ENCODE measurements at places on chromosomes 6 and 20.

GRCh38 chr20:41087777-41088176 lies 49.6 kb upstream of the PLCG1 start:
- no peak for DNase-seq

DNA sequence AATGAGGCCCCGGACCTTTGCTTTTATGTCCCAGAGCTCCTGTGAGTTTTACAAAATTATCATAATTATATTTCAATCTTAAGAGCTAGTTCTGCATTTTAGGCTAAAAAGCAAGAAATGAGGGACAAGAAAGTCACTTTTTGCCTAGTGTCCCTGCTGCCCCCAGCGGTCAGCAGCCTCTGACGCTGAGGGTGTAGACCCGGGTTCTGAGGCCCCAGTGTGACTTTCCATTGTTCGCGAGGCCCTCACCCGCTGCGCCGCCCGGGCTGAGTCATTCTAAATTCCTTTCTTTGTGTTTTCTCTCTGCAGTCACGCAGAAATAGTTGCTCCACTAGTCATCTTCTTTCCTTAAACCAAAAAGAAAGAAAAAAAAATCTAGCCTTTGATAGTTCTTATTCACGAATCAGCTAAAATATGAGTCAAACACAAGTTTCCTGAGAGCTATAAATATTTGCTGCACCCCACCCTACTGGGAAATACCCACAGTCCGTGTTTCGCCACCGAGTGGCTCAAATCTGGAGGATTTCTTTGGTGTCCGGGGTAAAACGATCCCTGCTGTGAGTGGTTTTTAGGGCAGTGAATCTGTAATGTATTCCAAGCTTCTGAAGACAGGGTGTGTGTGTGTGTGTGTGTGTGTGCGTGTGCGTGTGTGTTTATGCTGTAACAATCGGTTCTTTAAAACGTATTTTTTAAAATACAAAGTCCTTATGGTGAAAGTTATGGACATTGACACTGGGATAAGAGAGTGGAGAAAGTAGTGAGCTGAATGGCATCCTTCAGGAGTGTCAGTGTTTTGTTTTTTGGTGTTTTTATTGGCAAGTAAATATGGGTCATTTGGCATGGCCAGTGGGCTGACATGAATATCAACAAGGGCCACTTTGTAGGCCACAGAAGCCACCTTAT lies 59.7 kb upstream of the EEF1A1 start:
- peak; percentile 32 for DNase-seq

- no peak for DNase-seq
These were observed 125.0 kb downstream of the NFATC2 start for GRCh38 chr20:51417250-51418136.

- DNase-seq: no peak
These were observed 86.0 kb downstream of the TIAM2 start for GRCh38 chr6:155080881-155081845.

DNA sequence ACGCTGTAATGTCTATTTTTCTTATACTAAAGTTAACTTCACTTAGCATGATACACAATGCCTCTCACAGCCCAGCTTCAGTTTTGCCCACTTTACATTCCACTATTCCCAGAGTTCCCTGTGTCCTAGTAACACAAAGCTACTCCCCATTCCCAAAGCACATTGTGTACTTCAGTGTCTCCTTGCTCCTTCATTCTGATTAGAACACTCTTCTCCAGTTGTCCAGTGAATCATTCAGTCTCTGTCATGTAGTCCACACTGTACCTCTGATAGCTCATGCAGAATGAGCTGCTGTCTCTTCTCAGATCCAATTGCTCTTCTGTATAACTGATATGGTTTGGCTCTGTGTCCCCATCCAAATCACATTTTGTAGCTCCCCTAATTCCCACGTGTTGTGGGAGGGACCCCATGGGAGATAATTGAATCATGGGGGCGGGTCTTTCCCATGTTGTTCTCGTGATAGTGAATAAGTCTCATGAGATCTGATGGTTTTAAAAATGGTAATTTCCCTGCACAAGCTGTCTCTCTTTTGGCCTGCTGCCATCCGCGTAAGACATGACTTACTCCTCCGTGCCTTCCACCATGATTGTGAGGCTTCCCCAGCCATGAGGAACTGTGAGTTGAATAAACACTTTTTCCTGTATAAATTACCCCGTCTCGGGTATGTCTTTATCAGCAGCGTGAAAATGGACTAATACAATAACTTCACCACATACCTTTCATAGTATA lies 2.1 kb upstream of the TMX4 start:
- no peak for DNase-seq

DNA sequence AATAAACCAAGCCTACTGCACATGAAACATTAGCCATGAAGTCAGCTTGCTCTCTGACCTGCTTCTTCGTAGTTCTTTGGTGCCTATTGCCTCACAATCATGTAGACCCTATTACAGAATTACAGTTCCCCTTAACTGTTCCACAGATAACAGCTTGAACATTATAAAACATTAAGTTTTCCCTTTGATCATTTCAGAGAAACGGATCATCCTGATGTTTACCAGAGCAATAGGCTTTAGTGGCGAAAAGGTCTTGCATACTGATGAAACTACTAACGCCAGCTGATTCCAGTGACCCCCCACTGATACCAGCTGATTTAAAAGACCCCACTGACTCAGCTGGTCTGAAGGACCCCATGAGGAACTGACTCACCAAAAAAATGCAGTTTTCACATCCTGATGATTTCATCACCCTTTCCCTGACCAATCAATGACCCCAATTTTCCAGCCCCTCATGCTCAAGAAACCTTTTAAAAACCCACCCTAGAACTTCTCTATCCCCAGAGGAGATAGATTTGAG lies 39.4 kb upstream of the MLIP start:
- no peak for DNase-seq

DNA sequence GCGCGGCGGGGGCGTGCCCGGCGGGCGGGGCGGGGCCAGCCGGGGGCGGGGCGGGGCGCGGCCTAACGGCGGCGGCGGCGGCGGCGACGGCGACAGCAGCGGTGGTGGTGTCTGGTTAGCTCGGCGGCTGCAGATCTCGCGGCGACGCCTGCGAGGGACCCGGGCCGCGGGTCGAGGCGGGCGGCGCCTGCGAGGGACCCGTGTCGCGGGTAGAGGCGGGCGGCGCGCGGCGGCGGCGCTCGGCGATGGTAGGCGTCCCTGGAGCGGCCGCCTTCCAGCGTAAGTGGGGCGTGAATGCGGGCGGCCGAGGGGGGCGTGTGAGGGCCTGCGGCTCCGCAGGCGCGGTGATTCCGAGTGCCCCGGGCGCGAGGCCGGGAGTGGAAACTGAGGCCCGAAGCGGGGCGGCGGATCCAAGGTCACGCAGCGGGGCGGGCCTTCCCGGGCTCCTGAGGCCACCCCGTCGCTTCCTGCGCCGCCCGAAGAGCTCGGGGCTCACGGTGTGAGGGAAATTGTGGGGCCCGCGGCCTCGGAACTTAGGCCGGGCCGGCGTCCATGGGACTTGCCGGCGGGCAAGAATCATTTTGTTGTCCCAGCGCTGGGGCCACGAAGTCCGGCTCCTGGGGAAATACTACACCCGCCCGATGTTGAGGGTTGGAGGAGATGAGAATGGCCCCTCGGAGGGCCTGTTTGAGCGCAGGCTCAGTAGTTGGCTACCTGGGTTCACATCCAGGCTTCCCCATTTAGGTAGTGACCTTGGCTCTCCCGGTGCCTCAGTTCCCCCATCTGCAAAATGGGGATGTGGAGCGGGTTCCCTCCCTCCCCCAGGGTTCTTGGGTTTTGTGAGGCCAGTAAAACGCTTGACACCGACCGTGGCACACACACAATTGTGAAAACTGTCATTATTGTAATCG lies at the start of gene CBFA2T2:
Gene CBFA2T2, plus strand, starts transcription at position 74 of the 911 bp plus-strand sequence. Its CDS starts 172 bp downstream, at position 246.
- DNase-seq: peak; percentile 33

- no peak for DNase-seq
These were observed 34.7 kb upstream of the SLCO4A1 start for GRCh38 chr20:62607366-62608217.

DNA sequence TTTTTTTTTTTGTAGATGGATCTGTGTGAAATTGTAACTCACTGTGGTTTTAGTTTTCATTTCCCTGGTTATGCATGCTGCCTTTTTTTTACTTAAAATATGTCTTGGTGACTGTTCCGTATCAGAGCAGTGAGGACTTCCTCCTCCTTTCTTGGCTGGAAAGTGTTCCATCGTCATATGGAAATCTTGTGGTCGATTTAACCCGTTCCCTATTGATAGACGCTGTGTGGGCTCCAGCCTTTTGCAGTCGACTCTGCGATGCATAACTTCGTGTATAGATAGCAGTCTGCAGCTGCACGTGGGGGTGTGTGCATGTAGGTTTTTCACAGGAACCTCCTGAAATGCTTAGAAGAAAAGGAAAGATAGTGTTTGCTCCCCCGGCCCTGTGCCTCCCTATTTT lies 28.1 kb upstream of the PNPLA1 start:
- DNase-seq: no peak

GRCh38 chr6:109478841-109479624 lies 4.0 kb downstream of the ZBTB24 start:
- no peak for DNase-seq

- no peak for DNase-seq
These were observed 174.9 kb downstream of the HS3ST5 start for GRCh38 chr6:114167583-114168576.

DNA sequence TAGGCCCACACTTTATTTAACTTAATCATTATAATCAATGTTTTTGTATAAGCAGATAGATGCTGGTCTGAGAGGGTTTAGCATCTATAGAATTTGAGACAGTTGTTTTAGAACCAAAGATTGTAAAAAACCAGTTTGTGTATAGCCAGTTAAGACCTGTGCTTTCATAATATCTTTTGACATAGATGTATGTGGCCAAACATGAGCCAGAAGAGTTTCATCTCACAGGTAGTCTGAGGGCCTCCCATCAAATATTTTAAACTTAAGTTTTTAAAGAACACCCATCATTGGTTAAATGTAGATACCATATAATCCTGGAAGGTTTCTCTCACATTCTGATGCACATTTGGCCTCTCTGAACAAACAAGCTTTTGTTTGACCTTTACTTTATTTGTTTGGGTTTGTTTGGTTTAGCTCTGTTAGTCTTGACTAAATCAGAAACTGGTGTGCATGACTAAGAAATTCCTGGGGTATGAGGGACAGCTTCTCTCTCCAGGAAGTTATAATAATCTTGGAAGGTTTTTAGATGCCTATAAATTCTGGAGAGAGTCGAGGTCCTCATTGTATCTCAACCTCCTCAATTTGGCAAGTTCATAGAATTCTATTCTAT lies 58.0 kb upstream of the TMEM200A start:
- no peak for DNase-seq

- no peak for DNase-seq
These were observed 38.6 kb downstream of the ZC2HC1B start for GRCh38 chr6:143902827-143903226.

- DNase-seq: no peak
These were observed 609.3 kb upstream of the CITED2 start for GRCh38 chr6:139983555-139984276.

- DNase-seq: no peak
These were observed 4.6 kb upstream of the SFT2D1 start for GRCh38 chr6:166346965-166347364.

DNA sequence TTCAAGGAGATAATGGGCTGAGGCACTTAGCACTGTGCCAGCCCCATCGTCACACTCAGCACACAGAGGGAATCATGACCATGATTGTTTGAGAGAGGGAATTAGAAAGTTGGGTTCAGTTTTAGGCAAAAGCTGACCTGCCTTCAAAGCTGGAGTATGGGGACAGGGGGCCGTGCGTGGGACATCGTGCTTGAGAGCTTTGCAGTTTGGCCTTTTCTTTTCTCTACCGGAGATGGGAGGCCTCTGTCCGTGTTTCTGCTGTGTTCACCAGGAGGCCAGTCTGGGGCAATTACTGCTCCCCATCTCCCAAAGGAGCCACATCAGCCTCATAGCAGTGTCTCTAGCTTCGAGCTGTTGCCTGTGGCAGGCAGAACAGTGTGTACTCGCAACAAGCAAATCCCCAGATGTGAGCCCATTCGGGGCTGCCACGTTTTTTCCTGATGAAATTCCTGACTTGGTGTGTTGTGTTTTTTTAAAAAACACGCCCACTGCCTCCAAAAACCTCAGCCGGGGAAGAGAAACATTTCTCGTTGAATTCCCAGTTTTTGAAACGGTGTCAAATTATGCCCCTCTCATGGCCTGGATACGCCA lies 20.2 kb downstream of the EYA2 start:
- no peak for DNase-seq

DNA sequence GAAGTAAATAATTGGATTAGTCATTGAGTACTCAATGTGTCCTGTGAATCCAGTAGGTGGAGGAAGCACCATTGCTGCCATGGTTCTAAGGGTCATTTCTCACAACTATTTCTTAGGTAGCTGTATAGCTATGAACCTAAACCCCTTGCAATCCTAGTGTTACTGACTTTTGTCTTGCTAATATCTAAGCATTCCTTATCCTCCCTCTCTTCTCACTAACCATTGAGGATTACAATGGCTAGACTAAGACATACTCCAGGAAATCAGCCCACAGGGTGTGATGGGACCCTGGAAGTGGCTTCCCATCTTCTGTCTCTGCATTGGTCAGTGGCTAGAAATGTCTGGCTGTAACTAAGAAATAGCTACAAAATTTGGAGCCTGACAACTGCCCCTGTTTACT lies 27.3 kb upstream of the FOXA2 start:
- DNase-seq: no peak

DNA sequence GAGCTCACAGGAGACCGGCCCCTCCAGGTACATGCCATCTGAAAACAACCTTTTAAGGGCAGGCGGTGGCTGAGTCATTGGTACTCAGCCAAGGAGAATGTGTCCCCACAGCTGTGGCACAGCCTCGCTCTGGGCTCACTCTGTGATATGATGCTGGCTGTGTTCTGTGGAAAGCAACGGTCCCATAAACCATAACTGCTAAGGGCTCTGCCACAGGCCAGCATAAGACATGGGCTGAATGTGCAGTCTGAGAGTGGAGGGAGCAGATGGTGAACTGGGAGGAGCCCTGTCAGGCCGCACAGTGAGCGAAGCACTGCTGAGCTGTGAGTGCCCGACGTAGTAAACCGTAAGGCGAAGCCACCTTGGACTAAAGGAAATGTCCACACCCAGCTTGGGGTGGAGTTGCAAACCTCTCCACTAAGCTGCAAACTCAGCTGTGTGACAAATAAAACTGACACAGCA lies 375.8 kb downstream of the THBS2 start:
- DNase-seq: no peak

GRCh38 chr6:3723966-3724365 lies 27.5 kb downstream of the PXDC1 start:
- DNase-seq: no peak

DNA sequence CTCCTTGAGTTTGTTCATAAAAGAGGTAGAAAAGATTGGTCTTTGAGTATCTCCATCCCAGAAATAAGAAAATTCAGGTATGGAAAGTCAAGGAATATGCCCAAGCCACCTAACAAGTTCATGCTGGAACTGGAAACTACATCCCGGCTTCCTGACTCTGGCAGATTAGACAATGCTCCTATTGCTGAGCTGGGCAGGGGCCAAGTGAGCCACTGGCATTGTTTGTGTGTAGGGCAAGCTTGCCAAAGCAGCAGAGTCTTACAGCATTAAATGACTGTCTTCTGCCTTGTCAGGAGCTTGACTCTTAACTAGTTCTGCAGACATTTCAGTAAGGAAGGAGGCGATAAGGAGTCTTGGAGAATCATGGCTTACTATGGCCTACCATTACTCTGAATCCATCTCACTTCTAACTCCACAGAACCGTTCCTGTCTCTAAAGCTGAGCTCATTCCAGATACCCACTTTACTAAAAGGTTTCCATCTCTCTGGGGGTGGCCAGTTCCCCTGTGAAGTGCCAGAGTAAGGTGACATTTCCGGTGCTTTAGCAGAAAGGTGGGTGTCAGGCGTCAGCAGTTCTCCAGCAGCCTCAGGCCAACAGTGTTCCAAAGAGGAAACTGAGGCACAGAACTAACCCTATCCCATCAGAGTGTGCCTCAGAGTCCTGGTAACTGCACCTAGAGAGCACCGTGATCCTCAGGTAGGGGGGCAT lies 30.1 kb downstream of the PRDM1 start:
- no peak for DNase-seq

- no peak for DNase-seq
These were observed 411.8 kb downstream of the CDKAL1 start for GRCh38 chr6:20946022-20946421.
